Activated naive CD4-positive, alpha-beta T cell treated with anti-CD3 and anti-CD28 coated beads, Interleukin-2, amount 10 ng/mL, durations not matched to agents 7 days and 5 days (primary cell): ENCODE measurements at places on chromosomes 5 and 9.
A peak's percentile ranks its signal among the peaks of the same experiment; 100 is the strongest.

DNA sequence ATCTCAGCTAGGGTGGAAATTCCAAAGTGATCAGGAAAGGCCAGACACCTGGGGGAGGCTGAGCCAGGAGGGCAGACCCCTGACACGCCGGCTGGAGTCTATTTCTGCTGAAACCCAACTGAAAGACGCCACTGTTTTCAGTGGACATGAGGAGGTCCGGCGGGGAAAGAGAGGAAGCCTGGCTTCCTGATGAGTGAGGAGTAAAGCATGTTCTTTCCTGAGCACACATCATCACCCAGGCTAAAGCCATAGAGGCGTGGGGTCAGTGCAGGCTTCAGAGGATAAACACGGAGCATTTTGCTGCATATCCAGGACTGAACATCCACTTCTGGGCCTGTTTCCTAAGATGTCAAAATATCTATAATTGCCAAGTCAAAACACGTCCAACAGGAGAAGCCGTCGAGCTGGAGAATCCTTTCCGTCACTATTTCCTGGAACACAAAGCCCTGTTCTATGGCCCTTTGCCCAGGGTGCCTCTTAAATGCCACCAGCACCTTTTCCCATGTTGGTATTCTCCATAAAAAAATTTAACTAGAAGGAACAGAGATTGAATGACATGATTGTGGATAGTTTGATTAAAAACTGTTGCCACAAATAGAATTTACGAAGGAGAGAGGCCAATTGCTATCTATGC, 597.9 kb upstream of the ADAMTS16 start:
- H3K27me3 ChIP-seq, result no peaks in the 10 kb centered on the region
- no peak overlapping the region for H3K27ac ChIP-seq
- H3K4me3 ChIP-seq, result no peak overlapping the region
- no peaks in the 10 kb centered on the region for H3K36me3 ChIP-seq
- no peak for DNase-seq

GRCh38 chr5:102279711-102280110, 16.4 kb downstream of the SLCO4C1 start:
- peaks cover 4% of the 10 kb centered on the region for H3K4me1 ChIP-seq
- no peaks in the 10 kb centered on the region for H3K27me3 ChIP-seq
- no peak overlapping the region for H3K4me3 ChIP-seq
- no peaks in the 10 kb centered on the region for H3K36me3 ChIP-seq
- no peak for DNase-seq
- no peak overlapping the region for H3K27ac ChIP-seq

- no peaks in the 10 kb centered on the region for H3K36me3 ChIP-seq
- H3K27ac ChIP-seq, result no peak overlapping the region
- no peaks in the 10 kb centered on the region for H3K4me1 ChIP-seq
- no peaks in the 10 kb centered on the region for H3K27me3 ChIP-seq
- no peak for DNase-seq
- no peak overlapping the region for H3K4me3 ChIP-seq
These were observed 320.1 kb upstream of the TARS1 start for GRCh38 chr5:33120671-33121070.

DNA sequence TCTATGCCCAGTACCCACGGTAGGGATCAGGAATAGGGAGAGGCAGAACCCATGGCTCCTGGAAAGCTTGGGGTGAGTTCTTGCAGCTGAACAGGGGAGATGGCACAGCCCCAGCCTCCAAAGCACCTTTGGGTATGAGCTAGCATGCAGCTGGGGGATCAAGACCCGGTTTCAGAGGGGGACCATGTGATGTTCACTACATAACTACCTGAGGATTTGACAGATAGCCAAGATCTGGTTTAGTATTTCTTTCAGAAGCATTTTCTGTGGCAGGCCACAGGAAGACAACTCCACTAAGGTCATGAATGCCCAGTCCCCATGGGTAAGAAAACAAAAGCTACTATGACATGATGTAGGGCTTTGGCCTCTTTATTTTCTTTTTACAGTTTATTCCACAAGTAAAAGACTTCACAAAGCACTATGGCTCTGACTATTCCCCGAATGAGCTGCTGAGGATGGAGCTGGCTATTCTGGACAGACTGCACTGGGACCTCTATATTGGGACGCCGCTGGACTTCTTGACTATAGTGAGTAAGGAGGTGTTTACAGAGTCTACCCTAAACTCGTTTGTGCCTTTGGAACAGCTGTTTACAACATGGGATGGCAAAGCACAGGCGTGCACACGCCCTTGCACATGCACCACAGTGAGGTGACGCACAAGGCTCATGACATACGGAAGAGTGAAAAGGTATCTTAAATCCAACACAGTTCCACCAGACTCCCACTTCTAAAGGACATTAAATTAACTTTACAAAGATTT, 3.4 kb downstream of the CCNI2 start:
- H3K27me3 ChIP-seq, result peaks cover 11% of the 10 kb centered on the region
- peaks cover 19% of the 10 kb centered on the region for H3K4me1 ChIP-seq
- H3K27ac ChIP-seq, result no peak overlapping the region
- peaks cover 2% of the 10 kb centered on the region for H3K36me3 ChIP-seq
- no peak overlapping the region for H3K4me3 ChIP-seq
- DNase-seq, result no peak

DNA sequence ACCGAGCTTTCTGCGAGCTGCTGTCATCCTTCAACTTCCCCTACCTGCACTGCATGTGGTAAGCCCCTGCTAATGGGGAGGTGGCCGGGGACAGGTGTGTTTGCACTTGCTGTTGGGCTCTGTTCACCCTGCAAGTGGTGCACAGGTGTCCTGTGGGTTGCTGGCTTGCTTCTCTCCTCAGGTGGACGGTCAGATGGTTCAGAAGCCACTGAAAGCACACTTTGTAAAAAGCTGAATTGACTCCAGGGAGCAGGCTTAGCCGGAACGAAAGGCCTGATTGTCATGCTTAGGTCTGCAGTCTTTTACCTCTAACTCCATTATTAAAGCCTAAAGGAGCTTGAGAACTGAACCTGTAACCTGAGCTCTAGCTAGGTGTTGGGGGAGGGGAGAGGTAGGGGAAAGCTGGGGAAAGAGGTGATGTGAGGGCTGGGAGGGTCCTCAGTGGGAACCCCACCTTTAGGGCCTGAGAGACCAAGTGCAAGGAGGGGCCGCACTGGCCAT, 37.6 kb downstream of the ACER2 start:
- peaks cover 12% of the 10 kb centered on the region for H3K4me1 ChIP-seq
- no peaks in the 10 kb centered on the region for H3K27me3 ChIP-seq
- peaks cover under 1% of the 10 kb centered on the region for H3K36me3 ChIP-seq
- no peak overlapping the region for H3K4me3 ChIP-seq

DNA sequence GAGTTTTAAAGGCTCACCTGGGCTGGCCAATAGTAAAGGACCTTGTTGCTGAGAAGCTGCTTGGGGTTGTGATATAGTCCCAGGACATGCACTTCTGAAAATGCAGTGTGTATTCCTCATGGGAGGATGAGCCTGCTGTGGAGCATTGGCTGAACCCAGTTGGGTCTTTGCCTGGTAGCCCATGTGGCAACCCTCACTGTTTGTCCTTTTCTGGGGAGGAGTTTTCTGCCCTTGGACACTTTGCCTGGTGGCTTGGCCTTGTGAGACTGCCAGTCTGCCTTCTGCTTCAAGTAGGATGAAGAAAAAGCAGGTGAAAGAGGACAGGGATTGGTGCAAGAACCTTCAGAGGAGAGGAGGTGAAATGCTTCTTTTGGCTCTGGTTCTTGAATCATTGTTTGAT, 4.0 kb downstream of the TENT4A start:
- peaks cover 41% of the 10 kb centered on the region for H3K36me3 ChIP-seq

DNA sequence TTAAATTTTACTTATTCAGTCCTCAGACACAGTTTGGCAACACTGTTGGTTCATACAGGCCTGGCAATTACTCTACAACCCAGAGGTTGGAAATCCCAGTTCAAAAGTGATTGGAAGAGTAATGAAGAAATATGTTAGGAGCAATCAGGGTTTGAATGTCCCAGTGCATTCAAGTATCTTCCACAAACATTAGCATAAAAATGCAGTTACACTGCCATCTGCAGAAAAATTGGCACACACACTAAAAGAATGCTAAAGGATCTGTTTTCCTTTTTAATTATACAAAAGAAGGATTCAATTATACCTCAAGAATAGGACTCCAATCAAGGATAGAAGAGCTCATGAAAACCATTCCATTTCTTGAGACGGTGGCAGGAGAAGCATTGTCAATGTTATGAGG, 130.2 kb downstream of the DNAH5 start:
- no peak overlapping the region for H3K27ac ChIP-seq
- H3K36me3 ChIP-seq, result no peaks in the 10 kb centered on the region
- no peak for DNase-seq

GRCh38 chr5:39062104-39062503, 12.1 kb downstream of the RICTOR start:
- H3K4me3 ChIP-seq, result no peak overlapping the region
- peaks cover 37% of the 10 kb centered on the region for H3K4me1 ChIP-seq
- H3K27ac ChIP-seq, result no peak overlapping the region
- peaks cover 30% of the 10 kb centered on the region for H3K36me3 ChIP-seq

DNA sequence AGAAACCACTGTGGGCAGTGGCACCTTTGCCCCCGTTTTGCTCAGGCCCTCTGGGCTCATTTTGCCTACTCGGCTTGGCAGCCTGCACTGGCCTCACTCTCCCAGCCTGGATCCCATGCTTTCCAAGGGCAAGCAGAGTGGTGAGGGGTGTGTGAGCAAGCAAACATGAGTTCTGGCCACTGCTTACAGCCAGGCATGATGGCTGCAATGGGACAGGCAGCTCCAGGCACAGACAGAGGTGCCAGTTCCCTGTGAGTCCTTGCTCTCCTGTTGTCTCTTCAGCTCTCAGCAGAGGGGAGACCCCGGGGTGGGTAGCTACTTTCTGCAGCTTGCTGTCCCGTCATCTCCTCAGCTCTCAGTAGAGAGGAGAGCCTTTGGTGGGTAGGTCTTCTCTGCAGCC, 35.2 kb upstream of the TYRP1 start:
- no peaks in the 10 kb centered on the region for H3K36me3 ChIP-seq
- H3K27ac ChIP-seq, result no peak overlapping the region
- no peaks in the 10 kb centered on the region for H3K4me1 ChIP-seq
- H3K4me3 ChIP-seq, result no peak overlapping the region

DNA sequence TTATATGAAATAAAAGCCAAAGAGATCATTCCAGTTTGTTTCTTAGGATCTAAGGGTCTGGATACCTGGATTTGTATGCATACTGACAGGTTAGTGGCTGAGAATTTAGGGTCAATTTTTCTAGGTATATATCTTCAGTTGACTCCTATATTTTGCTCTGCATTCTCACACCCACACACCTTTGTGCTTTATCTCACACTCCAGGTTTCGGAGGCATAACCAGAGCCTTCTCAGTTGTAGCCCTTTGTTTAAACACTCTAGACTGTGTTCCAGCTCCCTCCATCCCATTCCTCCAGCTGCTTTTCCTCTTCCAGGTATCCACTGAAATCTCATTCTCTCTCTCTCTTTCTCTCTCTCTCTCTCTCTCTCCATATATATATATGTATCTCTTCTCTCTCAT, 10.6 kb upstream of the MOCS2 start:
- H3K36me3 ChIP-seq, result no peaks in the 10 kb centered on the region
- H3K27ac ChIP-seq, result no peak overlapping the region
- peaks cover 14% of the 10 kb centered on the region for H3K27me3 ChIP-seq
- DNase-seq, result no peak
- no peak overlapping the region for H3K4me3 ChIP-seq

GRCh38 chr9:128786681-128787601, at the start of gene TBC1D13:
TSS of gene TBC1D13 (plus strand) at chr9:128787253. CDS start at chr9:128787354, 101 bp downstream.
- peak within 1 kb of the TSS; percentile 95 for H3K4me3 ChIP-seq
- H3K4me1 ChIP-seq, result peaks cover 22% of the 10 kb centered on the region
- peaks cover 3% of the 10 kb centered on the region for H3K27me3 ChIP-seq
- peaks cover 3% of the 10 kb centered on the region for H3K36me3 ChIP-seq
- H3K27ac ChIP-seq, result peak within 1 kb of the TSS; percentile 95

GRCh38 chr5:156694598-156694997, 155.5 kb upstream of the PPP1R2B start:
- no peak for DNase-seq
- H3K27ac ChIP-seq, result no peak overlapping the region
- peaks cover 3% of the 10 kb centered on the region for H3K27me3 ChIP-seq
- H3K4me1 ChIP-seq, result no peaks in the 10 kb centered on the region

DNA sequence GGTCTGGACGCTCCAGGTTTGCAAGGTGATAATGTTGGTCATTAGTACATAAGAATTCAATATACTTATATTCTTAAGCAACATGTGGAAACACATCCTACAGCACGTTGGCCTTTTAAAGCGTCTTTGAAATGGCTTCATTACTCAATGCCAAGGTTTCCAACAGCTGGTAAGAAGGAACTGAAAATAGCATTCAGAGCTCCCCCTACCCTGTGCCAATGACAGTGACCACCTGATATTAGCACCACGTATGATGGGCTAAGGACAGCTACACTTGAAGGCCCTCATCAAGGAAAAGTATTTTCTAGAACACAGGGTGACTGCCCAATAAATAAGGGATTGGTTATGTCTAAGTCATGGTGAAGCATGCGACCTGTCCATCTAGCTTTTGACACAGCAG, 9.9 kb downstream of the ZNF622 start:
- no peak overlapping the region for H3K4me3 ChIP-seq
- H3K4me1 ChIP-seq, result peaks cover 31% of the 10 kb centered on the region
- no peak for DNase-seq

DNA sequence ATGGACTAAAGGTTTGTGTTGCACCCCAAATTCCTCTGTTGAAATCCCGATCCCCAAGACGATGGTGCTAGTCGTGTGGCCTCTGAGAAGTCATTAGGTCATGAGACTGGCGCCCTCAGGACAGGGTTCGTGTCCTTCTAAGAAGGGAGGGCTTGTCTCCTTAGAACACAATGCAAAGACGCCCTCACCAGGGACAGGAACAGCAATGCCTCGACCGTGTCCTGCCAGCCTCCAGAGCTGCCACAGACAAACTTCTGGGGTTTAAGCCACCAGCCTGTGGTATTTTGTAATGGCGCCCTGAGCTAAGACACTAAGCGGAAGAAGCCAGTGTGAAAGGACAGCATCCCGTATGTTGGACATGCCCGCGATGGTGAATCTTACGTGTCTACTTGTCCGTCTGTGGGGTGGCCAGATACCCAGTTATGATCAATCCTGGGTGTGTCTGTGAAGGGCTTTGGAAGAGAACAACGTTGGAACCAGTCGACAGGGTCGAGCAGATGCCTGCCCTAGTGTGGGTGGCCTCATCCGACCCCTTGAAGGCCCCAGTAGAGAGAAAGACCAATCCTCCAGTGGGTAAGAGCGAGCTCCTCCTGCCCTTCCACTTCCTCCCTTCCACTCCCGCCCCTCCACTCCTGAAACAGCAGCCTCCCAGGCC, 279.2 kb upstream of the IRX2 start:
- H3K4me1 ChIP-seq, result no peaks in the 10 kb centered on the region
- no peak overlapping the region for H3K27ac ChIP-seq
- no peak overlapping the region for H3K4me3 ChIP-seq
- no peaks in the 10 kb centered on the region for H3K36me3 ChIP-seq
- no peak for DNase-seq

DNA sequence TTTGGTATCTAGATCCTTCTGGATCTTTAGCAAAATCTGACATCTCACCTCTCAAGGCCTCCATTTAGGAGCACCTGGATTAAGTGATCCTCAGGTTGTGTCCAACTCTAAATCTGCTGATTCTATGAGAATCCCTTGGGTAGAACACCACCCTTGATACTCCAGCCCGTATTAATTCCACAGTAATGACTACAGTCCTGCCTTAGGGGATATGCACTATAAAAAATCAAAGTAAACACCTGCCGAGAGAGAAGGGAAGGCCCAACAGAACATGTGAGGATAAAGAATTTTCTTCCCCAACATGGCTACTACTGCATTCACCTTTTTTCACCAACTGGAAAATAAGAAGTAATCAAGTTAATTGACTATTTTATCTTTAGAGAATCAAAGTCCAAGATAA, 27.6 kb downstream of the DAP start:
- peaks cover 20% of the 10 kb centered on the region for H3K36me3 ChIP-seq
- H3K27ac ChIP-seq, result no peak overlapping the region
- no peaks in the 10 kb centered on the region for H3K27me3 ChIP-seq
